ENCODE measurements at places on chromosomes 11 and 22.

- DNase-seq: no peak
Observed at GRCh38 chr22:39674536-39674935, 104.0 kb downstream of the CACNA1I start.

- DNase-seq: no peak
Observed at GRCh38 chr11:62600367-62601121, 1.1 kb downstream of the MTA2 start.

DNA sequence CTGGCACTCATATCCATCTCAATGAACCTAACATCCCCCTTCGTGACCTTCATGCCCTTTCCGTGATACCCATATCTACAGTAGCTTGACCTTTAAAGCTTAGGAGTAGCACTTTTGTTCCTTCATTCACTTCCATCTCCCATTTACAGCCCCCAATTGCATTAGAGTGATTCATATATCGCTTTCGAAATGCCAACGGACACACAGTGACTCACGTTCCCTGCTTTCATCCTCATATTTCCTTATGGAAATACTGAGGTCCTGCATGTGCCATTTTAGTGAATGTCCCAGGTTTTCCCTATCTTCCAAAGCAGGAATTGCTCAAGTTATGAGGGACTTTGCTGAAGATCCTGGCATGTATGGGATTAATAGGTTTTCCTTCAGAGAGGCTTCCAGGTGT is 44.3 kb upstream of the CEP126 start:
- DNase-seq: no peak

GRCh38 chr11:44738791-44739190 is 12.0 kb downstream of the TSPAN18 start:
- no peak for DNase-seq

DNA sequence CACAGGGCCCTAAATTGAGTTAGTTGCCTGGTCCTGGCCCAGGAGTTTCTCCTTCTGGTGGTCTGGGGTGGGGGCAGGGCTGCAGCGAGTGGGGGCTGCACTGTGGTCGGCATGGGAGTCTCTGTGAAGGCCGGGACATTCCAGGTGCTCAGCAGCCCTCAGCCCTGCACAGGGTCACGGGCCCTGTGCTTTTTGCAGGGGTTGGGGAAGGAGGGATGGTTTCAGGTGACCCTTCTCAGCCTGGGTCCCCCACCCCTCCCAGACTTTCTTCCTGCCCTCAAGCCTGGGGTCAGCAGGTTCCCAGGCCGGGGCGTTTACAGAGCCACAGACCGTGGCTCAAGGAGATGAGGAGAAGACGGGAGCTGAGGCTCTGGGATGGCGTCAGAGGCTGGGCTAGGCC is 7.8 kb downstream of the EMID1 start:
- DNase-seq: no peak

DNA sequence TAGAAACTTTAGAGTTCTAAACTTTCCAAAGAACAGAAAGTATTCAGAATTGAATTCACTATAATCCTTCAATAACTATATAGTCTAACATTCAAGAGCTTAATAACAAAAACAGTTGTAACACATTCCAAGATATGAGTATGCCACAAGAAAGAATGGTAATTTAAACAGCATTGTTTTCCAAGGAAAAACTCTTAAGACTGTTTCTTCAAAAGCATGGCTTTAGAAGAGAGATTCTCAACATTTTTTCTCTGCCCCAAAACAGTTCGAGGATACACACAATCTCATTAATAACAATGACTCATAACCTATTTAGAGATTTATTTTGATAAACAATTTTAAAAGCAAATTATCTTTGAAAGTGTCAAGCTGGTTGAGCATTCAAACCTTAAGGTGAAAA is 16.7 kb upstream of the ARHGAP32 start:
- no peak for DNase-seq

Measured in activated naive CD8-positive, alpha-beta T cell treated with anti-CD3 and anti-CD28 coated beads, Interleukin-2, amount 50 U/mL, for 24 hours (primary cell).